ENCODE measurements at places on chromosomes 11 and 22.

DNA sequence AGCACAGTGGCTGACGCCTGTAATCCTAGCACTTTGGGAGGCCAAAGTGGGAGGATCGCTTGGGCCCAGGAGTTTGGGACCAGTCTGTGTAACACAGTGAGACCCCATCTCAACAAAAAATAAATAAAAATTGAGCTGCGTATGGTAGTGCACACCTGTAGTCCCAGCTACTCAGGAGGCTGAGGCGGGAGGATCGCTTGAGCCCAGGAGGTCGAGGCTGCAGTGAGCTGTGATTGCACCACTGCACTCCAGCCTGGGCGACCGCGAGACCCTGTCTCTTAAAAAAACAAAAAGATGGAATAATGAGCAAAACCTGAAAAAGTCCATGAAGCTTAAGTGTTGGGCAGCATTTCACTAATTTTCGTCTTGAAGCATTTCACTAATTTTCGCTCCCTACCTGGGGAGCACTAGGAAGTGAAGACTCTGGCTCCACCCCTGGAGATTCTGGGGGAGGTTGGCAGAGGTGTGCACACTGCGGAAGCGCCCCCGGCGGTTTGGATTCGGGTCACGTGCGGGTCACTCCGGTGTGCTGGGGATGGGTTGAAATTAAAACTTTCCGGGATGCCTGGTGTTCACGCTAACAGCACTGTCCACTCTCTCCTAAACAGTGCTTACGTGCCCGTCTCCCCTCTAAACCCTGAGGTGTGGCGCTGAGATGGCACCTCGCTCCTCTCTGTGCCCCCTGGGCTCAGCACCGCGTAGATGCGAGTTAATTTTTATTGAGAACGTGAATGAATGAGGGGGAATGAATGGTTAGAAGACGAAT, 906 bp upstream of the NAA40 start:
- no peak for DNase-seq

DNA sequence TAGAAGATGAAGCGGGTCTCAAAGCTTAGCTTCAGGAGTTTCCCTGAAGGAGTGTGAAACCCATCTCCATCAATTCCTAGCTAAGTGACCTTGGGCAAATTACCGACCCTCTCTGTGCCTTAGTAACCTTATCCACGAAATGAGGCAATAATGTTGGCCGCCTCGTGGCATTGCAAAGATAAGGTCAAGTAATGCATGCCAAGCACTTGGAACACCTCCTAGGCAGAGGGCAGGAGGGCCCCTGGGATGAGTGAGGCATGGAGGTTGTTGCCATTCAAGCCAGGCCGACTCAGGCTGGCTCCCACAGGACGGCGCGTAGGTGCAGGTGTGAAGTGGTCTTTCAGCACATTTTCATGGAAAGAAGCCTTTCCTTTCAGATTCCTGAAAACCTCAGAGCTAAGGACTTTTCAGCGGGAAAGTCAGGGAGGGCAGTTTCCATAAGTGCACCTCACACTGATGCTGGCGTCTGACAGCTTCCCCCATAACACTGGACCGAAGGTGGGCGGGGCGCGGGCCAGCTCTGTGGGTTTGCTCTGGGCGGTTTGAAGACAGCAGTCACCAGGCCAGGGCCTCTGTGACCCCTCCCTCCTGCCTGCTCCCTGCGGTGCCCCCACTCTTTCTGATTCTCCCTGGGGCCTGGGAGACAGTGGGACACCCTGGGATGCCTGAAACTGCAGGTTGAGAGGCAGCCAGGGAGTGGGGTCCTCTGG, 25.2 kb downstream of the RPS6KA4 start:
- DNase-seq: no peak

- no peak for DNase-seq
Observed at GRCh38 chr11:1505480-1505879, 18.9 kb upstream of the MOB2 start.

- no peak for DNase-seq
Observed at GRCh38 chr22:45598596-45599217, 72.9 kb upstream of the ATXN10 start.

DNA sequence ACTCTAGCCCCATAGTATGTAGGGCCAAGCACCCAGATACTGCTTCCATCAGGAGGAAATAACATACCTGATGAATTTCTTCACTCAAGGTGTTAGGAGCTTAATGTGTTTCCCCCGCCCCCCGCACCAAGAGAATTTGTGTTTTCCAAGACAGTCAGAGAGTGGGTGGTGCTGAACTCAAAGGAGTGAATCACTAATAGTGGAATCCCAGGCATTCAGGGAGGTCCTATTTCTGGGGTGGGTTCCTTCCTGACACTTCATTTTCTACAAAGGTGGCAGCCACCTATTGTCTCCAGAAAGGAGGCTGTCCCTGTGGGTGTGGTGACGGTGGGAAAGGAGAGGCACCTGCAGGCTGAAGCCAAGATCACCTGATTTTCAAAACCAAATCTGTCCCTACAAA, 50.8 kb upstream of the ELF5 start:
- no peak for DNase-seq

- DNase-seq: no peak
Observed at GRCh38 chr11:68695531-68695930, 11.2 kb downstream of the GAL start.

DNA sequence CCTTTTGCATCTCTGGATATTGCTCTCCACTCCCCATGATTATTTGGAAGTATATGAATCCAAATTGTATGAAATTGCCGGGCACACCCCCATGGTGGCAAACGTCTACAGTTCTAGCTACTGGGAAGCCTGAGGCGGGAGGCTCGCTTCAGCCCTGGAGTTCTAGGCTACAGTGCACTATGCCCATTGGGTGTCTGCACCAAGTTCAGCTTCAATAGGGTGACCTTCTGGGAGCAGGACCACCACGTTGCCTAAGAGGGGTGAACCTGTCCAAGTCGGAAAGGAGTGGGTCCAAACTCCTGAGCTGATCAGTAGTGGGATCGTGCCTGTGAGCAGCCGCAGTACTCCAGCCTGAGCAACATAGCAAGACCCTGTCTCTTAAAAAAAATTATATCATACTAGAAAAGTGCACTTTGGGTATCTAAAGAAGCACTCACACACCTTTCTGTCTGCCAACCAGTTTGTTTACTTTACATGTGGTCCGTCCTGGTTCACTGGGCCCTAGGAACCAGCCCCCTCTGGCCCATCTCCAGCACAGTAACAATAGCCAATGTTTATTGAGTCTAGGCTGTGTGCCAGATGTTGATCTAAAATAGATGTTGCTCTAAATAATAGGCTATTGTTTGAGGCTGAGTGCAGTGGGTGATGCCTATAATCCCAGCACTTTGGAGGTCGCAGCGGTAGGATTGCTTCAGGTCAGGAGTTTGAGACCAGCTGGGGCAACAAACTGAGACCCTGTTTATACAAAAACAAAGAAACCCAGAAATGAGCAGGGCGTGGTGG, 16.4 kb upstream of the KAT5 start:
- DNase-seq: no peak

DNA sequence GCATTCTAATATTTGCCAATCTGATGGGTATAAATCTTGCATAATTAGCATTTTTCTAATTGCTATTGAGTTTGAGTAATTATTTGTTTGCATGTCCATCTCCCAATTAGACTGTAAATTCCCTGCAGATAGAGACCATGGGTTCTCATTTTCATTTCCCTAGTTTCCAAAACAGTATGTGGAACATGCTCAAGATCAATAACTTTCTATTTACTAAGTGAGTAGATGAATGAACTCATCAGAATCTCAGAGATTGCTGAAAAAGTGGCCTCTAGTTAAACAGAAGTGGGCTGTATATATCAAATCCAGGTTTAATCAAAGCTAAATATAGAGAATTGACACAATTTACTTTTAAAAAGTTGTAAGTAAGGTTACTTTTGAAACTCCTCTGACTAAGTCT, 138.0 kb upstream of the PGR start:
- DNase-seq: no peak

- DNase-seq: no peak
Observed at GRCh38 chr11:86624366-86624765, 48.0 kb downstream of the ME3 start.

GRCh38 chr22:47151490-47151889, 389.0 kb downstream of the TBC1D22A start:
- DNase-seq: no peak

DNA sequence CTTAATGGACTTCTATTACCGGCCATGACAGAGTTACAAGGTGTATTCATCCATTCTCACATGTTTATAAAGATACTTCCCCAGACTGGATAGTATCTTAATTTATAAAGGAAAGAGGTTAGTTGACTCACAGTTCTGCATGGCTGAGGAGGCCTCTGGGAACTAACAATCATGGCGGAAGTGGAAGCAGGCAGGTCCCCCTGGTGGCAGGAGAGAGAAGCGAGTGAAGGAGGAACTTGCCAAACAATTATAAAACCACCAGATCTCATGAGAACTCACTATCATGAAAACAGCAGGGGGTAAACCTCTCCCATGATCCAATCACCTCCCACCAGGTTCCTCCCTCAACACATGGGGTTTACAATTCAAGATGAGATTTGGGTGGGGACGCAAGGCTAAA, 170.0 kb upstream of the PDGFD start:
- no peak for DNase-seq

DNA sequence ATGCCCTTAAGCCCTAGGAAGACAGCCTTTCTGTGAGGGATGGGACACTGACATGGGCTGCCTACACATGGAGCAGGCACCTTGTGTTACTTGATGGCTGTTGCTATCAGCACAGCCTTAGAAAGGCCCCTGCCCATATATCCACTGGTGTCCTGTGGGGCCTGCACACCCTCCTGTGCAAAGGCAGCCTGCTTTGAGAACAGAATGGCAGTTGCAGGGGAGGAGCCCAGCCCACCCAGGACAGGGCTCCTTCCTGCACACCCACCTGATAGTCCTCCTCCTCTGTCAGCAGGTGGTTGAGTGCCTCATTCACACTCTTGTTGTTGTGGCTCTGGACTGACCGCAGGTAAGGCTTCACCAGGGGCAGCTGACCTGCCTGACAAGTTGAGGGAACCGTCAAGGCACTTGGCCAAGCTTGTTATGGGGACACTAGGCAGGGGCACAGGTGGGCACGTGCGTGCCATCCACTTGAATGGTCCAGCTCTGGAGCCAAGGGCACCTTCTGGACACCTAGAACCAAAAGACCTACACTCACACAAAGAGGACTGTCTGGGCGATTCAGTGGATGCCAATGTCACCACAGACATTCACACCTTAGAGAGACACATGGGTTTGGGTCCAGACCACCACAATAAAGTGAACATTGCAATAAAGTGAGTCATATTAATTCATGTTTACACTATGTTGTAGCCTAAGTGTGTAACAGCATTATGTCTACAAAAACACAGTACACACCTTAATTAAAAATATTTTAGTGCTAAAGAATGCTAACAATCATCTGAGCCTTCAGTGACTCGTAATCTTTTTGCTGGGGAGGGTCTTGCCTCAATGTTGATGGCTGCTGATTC, 9.4 kb upstream of the SLC25A1 start:
- no peak for DNase-seq

- DNase-seq: no peak
Observed at GRCh38 chr11:30825723-30826122, 239.6 kb upstream of the MPPED2 start.

GRCh38 chr22:23122992-23123803, 18.6 kb downstream of the RSPH14 start:
- no peak for DNase-seq

DNA sequence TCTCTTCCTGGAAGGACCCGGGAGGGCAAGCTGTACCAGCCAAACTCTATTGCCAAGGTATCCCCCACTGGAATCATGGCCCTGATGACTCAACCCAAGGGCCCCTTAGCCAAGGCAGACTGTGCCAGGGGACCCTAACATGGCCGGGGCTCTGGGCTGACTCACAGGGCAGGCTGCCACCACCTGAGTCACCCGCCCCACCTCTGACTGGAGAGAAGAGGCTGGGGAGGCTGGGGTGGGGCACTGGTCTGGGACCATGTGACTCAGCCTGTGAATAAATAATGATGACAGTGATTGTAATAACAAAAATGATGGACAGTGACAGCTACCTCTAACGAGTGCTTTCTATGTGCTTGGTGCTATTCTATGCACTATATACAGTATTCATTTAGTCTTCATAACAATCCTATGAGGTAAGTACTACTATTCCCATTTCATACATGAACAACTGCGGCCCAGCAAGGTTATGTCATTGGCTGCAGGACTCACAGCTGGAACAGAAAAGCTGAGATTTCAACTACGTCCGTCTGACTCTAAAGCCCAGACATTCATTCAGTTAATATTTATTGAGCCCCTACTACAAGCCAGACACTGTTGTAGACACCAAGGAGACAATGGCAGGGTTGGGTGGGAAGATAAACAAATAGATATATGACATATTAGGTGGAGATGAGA, 84.2 kb downstream of the FBXO7 start:
- DNase-seq: peak; percentile 59

DNA sequence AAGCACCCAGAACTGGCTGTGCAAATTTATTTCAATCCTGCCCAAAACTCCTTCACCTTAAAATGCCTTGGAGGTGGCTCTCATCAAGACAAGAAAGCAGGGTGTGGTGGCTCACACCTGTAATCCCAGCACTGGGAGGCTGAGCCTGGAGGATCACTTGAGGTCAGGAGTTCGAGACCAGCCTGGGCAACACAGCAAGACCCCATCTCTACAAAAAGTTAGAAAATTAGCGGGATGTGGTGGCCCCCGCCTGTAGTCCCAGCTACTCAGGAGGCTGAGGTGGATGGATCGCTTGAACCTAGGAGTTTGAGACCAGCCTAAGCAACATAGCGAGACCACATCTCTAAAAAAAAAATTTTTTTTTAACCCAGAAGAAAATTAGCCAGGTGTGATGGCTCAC, 689 bp upstream of the RAB39A start:
- DNase-seq: no peak

- DNase-seq: peak; percentile 70
Observed at GRCh38 chr11:119626871-119627270, 102.1 kb downstream of the NECTIN1 start.

DNA sequence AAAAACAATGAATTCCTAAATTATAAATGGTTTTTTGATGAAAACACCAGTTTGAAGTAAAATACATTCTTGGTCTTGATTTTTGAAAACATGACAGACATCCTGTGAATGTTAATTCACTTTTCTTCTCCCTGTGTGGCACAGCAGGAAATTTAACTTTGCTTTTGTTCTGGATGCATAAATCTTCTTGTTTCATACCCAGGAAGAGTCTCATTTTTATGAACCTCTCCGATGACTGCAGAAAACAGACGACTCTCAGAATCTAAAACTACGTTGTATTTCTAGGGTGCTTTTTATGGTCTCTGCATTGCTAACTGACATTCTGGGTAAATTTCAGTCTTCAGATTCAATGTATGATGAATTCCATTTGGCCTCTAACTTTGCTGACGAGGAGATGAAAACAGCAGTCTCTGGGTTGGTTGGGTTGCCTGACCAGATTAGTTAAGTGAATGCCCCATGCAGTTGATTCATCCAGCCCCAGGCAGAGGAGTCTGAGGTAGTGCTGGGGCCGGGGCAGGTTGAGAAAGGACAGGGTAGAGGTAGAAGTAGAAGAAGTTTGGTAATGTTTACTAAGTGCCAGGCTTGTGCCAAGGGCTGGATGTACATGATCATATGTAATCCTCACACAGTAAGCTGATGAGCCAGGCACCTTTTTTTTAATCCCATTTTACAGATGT, 20.1 kb downstream of the TCP11L1 start:
- DNase-seq: no peak

Data from left hindlimb (tissue), 1 donor.